ENCODE measurements at places on chromosomes 13 and 19. TPM values are rescaled to one million over a fixed set of nuclear protein-coding genes. Genes with fewer than 3 reads are reported as not detected.

The RNF17 gene
- total RNA-seq = not detected

The HSPB6 gene
- total RNA-seq = 0.21 TPM

The IGFLR1 gene
- 4.8 TPM for total RNA-seq

The IZUMO2 gene
- not detected for total RNA-seq

The S1PR5 gene
- total RNA-seq = 1.1 TPM

The SRRM5 gene
- total RNA-seq = 0.10 TPM

The TNFSF13B gene
- 2.5 TPM for total RNA-seq

The SLC25A41 gene
- not detected for total RNA-seq

The KXD1 gene
- total RNA-seq = 82.4 TPM

The C19orf67 gene
- total RNA-seq = not detected

The FLT3LG gene
- 2.6 TPM for total RNA-seq

The FCAR gene
- not detected for total RNA-seq

DNA sequence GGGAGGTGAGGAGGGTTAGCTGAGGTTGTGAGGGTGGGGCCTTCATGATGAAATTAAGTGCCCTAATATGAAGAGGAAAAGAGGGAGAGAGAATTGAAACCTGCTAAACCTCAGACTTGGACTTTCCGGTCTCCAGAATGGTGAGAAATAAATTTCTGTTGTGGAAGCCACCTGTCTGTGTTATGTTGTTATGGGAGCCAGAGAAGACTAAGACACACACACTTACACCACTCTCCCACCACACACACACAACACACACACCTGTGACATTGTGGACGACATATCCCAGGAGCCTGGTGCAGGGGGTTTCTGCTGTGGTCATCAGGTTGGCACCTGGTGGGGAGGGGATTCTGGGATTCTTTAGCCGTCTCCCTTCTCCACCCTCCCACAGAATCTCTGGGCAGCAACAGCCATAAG lies 14.0 kb downstream of the KLK4 start:
- DNase-seq = peak; percentile 17

DNA sequence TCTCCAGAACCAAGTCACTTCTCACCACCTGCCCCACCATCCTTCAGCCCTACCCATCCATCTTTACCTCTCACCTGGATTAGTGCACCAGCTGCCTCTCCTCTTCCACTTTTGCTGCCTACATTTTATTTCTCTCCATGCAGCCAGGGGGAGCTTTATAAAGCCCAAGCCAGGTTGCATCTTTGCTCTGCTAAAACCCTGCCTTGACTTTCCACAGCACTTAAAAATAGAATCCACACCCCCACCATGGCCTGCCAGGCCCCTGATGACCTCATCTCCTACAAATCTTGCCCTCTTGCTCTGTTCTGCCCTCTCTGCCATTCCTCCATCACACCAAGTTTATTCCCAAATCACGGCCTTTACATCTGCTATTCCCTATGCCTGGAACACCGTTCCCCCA lies 1.8 kb downstream of the HOOK2 start:
- DNase-seq = peak; percentile 90

- DNase-seq = no peak
Measured at GRCh38 chr13:52366291-52366690, 39.7 kb downstream of the THSD1 start.

- DNase-seq = peak; percentile 53
Measured at GRCh38 chr13:91313103-91313502, 34.4 kb upstream of the MIR17HG start.

DNA sequence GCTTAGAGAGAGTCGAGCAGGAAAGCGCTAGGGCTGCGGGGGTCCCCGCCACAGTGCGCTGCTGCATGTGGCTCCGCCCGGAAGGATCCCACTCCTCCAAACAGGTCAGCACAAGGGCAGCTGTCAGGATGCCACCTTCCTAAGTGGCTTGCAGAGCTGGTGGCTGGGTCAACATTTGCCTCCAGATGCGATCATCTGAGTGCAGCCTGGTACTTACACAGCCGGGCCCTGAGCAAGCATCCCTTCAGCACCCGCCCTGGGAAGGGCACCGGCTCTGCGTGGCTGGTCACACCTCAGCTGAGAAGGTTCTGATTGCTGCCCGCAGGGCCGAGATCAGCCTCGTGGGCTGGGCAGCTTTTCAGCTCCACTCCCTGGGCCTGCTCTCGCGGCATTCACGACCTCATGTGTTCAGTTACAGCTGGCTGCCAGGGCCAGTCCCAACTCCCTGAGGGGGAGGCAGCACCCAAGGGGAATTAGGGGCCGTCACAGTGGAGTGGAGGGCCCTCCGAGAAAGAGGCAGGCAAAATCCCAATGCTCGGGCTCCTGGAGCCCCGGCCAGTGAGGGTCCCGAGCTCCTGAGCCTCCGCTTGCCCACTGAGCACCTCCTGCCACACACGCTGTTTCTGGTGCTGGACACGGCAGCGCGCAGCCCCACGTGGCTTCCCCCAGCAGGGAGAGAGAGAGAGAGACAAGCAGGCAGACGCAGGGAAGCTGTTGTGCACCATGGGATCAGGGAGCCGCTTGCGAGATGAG lies 26.8 kb downstream of the AP1M1 start:
- no peak for DNase-seq

GRCh38 chr19:46270521-46271256 lies 26.2 kb upstream of the HIF3A start:
- no peak for DNase-seq

DNA sequence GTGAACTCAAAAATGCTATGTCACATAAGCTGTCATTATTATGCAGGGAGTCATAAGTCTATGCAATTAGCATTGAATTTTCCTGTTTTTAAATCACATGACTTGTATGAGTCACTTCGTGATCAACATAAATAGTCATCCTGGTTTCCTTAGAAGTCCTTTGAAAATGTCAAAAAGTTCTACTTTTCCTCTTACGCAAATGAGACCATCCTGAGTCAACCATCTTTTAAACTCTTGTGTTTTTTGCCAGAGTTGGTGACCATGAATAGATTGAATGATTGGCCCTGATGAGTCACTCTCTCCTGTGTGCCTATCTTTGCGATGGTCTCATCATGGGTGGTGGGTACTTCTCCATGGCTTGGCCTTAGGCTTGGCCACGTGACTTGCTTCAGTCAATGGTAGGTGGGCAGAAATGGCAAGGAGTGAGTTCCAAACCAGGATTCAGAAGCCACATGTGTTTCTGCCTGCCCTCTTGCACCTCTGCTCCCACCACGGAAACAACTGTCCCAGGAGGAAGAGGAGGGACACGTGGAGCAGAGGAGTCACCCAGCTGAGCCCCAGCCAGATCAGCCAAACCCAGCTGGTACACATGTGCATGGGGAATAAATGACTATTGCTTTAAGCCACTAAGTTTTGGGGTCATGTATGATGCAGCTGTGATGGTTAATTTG lies 123.5 kb upstream of the CACNA1A start:
- no peak for DNase-seq

All from myocyte (in vitro differentiated cells).